ENCODE measurements at places on chromosomes 4 and X. TPM values are rescaled to one million over a fixed set of nuclear protein-coding genes. Genes with fewer than 3 reads are reported as not detected.

TMPRSS11D gene
- not detected for total RNA-seq

SMIM10L2A gene
- 0.65 TPM for total RNA-seq

ANXA5 gene
- 145 TPM for total RNA-seq

DNA sequence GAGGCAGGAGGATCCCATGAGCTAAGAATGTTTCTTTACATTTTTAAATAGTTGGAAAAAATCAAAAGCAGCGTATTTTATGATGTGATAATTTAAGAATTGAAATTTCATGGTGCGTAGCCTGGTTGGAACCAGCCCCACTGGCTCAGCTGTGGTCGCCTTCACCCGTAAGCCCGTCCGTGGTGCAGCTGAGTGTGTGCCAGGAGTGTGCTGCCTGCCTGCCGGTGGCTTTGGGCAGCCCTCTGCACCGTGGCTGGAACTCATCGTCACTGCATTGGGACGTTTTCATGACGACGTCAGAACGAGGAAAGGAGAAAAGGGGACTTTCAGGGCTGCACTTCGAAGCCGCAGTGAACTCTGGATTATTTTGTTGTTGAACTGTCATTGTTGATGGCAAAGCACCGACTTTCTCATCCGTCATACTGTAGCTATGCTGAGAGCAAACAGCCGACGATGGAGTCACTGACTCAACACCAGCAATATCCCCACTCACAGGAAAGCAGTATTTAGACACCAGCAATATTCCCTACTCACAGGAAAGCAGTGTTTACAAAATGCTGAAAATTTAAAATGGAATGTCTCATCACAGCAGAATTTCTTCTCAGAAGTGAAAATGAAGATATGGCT lies 35.1 kb downstream of the PCGF3 start:
- DNase-seq: no peak

DNA sequence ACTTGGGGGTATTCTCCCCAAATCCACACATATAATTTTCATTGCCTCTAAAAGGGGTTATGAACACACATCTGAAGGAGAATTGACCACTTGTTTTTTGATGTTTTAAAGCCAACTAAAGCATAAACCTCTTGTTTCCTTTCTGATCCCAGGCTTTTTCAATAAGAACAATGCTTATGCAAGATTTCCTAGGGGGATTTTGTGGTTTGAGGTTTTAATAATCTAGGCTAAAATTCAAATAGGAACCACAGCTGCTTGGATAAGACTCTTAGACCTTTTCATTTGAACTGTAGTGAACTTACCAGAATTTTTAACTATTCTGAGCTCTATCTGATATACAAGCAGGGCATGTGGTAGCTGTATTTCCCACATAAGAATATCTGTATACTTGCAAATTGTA lies 651.1 kb downstream of the ANKRD50 start:
- DNase-seq: no peak

- DNase-seq: no peak
These were observed 69.4 kb downstream of the PDS5A start for GRCh38 chr4:39908284-39908683.

DNA sequence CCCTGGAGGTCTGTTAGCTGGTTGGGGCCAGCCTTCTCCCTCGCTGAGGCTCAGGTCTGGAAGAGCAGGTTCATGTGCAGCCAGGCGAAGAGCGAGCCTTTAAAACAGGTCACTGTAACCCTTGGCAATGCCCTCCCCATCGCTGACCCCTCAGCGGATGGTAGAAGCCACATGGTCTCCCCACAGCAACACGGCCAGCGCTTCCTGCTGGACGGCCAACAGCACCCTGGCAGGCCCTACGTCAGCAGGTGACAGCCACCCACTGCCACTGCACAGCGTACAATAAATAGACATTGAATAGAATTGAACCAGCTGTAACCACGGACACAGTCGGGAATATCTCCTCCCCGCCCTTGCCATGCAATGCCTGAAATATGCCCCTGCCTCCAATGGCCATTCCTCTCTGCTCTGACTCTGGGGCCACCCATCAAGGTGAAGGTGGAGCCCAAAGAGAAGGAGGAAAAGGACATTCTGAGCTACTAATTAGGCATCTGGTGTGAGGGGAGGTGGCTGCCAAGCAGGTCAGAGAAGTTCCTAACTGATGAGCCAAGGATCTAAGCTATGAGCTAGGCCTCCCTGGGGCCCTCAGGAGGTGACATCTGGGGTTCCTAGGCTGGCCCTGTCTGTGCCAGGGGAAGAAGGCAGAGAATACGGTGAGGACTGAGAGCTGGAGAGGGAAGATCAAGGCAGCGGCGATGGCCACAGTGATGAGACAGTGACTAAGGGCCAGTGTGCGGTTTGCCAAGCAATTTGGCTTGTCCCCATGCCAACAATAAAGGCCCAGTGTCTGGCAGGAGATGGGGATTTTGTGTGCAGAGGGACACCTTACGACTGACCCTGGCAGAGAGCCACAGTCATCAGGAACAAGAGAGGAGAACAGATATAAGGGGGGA lies 202.3 kb downstream of the BCOR start:
- DNase-seq: no peak

- DNase-seq: no peak
These were observed 12.3 kb upstream of the TMEM271 start for GRCh38 chr4:588351-588849.

DNA sequence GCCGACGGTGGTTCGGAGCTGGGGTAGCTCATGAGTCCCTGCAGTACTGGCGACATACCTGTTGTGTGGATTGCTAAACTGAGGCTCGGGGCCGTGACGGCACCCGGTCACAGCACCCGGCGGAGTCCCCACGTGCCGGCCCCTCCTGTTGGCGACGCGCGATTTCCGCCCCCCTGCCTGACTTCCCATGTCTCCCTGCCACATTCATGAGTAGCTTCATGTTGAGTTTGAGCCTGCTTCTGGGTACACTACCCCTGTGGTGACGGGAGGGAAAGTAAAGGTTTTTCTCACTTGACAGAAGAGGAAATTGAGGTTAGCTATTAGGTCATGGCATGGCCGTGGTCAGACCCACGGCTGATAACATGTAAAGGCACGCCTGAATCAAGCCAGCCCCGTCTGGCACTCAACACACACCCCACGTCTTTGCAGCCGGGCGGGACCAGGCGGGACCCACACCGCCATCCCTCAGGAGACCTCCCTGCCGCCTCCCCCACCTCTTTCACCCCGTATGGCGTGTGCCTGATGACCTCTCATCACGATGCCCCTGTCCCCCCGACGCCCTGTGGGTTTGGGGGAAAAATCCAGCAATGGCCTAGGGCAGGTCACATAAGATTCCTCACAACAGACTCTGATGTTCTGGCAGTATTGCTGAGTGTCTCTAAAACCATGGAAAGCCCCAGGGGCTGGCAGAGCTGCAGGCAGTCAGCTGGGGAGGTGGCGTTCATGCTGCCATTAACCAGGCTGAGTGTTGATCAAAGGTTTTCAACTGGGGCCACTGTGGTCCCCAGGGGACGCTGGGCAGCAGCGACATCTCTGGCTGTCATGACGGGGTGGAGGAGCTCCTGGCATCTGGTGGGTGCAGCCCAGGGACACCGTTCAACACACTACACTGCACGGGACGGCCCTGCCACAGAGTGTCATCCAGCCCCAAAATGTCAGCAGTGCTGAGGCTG lies 29.2 kb downstream of the P2RY8 start:
- DNase-seq: peak; percentile 65

DNA sequence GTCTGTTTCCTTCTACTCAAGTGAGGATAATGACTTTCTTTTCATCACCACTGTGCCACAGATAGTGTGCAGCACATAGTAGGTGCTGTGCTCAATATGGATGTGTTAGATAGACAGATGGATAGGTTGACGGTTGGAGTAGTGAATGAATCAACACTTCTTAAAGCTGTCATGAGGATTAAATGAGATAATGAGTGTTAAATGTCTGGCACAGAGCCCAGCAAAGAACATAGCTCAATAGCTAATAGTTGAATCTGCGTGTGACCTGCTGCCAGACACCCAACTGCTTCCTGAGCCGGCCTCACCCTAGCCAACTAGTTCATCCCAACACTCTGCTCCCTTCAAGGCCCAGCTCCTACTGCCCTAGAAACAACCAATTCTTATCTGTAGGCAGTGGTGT lies 67.7 kb upstream of the PJA1 start:
- no peak for DNase-seq

- no peak for DNase-seq
These were observed 43.3 kb upstream of the STAG2 start for GRCh38 chrX:123918106-123918721.

DNA sequence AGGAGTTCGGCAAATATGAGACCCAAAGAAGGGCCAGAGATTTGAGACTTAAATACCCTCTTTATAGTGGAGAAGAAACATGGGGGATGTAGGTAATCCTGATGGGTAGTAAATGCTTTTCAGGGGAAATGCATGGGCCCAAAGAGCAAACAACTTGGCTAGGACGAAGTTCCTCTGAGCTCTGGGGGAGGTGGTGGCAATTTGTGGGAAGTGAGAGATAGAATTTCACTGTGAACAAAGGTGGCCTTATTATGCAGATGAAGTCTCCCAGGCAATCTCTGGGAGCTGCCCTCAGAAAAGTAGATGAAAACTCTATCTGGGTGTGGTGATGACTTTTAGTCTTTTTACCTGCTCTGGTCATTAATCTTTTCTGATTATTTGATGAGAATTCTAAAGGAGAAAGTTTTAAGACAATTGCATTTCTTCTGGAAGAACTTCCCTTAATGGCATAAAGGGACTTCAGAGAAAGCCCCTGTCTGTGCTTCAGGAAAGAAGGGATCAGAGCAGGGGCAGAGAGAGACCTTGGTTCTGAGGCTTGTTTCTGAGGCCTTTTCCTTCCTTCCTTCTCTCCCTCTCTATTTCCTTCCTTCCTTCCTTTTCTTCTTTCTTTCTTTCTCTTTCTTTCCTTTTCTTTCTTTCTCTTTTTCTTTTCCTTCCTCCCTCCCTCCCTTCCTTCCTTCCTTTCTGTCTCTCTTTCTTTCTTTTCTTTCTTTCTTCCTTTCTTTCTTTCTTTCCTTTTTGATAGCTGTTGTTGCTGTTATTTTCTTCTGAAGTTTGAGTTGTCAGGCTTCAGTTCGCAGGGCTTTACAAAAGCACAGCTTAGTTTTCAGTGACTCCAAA lies 37.5 kb upstream of the MAOA start:
- no peak for DNase-seq

DNA sequence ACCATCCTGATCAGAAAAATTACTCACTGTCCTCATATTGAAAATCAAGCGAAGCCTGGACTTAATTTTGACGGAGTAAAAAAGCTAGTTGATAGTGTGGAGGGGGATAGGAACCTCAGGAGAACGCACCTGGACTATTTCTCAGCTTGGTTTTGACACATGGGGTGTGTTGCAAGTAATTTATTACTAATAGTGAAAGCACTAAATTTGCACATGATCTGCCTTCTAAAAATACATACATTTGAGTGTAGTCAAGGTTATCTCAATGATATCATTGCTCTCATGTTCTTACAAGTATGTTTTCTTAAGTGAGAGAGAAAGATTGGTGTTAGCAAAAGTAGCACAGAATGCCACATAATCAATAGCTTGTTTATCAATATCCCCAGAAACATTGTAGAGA lies 29.5 kb downstream of the LRIT3 start:
- no peak for DNase-seq

DNA sequence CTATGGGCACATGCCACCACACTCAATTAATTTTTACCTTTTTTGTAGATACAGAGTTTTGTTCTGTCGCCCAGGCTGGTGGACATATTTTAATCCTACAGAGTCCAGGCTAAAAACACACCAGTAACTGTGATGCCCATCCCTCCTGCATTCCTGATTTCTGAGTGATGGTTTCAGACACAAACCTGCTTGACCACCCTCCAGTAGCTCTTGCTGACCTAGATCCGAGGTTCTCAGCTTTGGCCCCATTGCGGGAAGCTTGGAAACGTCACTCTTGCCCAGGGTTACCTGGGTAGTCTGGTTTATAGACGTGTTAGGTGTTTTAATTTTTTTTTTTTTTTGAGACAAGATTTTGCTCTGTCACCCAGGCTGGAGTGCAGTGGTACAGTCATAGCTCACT lies 7.5 kb downstream of the CD99 start:
- no peak for DNase-seq

- no peak for DNase-seq
These were observed 43.4 kb downstream of the NKX6-1 start for GRCh38 chr4:84455697-84456096.
